ENCODE measurements at places on chromosomes 12 and 14.

DNA sequence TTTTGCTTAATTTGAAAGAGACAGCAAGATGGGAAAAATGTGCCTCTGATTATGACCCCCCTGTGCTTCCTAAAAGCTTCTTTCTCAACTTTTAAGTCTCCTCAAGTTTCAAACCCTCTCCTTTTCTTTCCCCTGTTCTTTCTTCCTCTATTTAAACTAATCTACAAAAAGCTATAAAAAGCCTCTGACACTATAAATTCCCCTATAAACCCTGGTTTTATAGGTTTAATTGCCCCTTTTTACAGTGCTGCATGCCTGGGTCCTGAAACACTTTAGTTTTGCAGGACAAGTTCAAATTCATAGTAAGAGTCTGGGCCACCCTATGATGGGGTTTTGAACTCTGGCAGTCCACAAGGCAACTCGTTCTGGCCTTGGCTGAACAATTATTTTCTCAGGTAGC is 510.9 kb upstream of the TBX3 start:
- DNase-seq, result no peak

DNA sequence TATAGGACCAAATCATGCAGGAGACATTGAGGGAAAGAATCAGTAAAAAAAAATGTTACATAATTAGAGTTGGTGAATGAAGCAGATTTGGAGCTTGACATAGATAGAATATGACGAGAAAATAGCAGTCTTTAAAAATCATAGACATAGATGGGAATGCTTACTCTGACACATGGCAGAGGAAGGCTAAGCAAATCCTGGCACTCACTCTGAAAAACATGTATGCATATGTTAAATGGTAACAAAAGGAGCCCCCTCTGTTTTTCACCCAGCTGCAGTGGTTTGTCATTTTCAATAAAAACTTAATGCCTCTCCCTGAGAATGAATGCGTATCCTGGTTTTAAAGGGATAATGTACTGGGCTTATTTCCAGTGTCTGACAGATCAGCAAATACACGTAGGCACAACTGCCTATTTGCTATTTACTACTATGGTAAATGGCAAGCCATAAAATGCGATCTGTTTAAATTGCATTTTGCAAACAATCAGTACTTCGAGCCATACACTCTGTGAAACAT is 561.2 kb upstream of the SEL1L start:
- DNase-seq, result no peak

DNA sequence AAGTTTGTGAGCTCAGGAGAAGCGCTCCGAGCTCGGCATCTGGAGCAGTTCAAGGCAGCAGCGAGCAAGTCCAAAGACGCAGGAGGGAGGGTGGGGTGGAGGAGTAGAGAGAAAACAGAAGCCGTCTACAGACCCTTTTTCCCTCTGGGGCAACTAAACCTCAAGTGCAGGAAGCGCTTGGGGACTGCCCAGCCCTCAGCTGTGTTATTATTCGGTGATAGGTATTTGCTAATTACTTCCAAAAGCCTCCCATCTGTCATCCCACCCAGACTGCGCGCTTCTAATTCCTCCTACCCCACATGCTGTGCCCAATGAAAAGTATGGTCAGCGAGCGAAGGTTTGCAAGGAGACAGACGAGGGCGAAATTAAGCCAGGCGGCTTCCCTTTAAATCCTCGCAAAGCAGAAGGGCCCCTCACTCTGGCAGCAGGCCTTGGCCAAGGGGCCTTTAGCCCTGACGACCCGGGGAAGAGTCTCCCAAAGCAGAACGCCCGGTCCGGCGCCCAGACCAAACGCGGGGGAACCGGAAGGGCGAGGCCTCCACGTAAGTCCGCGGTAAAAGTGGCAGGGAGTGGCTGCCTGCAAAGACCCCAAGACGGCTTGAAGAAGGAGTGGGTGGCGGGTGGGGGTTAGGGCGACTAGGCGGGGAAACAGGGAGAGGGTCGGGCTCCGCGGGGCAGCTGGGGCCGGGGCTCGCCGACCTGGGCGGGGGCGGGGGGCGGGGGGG is 507 bp upstream of the CD9 start:
- DNase-seq, result no peak

DNA sequence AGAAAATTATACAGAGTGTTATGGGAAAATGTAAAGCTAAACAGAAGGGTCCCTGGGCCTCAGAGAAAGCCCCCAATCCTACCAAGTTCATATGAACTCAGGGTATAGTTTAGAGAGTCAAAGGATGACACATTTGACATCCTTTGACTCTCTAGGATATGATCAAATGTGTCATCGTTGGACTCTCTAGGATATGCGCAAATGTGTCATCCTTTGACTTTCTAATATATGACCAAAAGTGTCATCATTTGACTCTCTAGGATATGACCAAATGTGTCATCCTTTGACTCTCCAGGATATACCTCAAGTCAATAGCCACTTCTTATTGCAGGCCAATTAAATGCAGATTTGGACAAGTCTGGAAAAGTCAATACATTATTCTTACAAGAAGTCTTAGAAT is 204.8 kb upstream of the IGF1 start:
- DNase-seq, result no peak

DNA sequence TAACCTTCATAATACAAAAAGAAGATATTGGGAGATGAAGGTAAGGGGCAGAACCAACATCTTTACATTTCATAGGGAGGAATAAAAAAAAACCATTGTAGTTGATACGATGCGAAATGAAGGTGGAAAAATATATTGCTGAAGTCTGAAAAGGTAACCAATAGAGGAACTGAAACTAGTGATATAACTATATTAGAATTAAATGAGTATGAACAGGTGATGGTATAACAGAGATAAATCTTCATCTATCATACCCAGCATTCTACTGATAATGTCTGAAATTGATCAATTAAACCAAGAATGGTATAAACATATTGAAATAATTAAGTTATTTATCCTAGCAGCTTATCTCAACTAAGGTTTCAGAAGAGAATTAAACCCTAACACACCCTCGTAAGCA is 332.1 kb downstream of the NELL2 start:
- no peak for DNase-seq

DNA sequence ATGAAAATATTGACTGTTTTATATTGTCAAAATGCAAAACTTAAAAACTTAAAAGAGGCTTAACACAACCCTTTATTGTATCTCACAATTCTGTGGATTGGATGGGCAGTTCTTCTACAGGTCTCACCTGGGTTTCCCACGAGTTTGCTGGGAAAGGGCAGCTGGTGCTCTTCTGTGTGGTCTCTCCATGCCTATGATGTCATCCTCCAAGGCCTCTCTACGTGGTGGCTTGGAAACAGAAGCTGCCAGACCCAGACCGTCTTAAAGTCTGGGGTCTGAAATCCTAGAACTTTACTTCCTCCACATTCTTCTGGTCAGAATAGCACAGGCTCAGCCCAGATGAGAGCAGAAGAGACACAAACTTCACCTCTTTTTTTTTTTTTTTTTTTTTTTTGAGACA is 36.5 kb upstream of the KICS2 start:
- no peak for DNase-seq

GRCh38 chr12:41681898-41682297 is 462.8 kb downstream of the GXYLT1 start:
- DNase-seq, result no peak

DNA sequence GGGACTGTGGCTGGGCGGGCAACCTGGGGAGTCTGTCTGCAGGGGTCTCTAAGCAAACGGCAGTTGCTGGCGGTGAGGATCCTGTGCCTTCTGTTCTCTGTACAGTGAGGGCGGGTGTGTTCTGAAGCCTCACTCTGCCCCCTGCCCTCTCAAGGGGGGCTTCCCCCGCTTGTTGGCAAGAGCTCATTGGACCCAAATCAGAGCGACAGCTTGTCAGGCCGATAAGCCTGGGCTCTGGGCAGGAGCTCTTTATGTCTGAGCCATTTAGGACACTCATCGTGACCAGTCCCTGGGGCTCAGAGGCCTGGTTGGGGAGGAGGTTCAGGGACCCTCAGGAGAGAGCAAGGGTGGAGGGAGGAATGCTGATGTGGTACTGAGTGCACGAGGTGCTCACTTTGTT is 136.0 kb downstream of the TSPAN9 start:
- DNase-seq, result no peak

DNA sequence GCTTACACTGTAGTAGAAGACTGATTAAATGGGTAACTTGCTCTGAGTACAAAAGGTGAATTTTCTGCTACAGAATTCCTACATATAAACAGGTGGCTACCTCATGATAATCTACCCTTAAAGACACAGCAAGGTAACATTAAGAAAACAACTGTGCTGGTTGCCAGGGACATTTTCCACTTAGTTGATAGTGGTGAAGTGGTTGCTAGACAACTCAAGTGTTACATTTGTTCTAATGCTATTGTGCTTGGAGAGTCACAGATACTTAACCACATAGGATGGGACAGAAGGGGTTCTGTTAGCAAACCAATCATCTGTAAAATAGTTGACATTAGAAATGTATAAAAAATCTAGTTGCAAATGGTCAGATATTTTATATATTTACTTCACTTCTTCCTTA is 870.3 kb upstream of the SEL1L start:
- DNase-seq, result no peak

DNA sequence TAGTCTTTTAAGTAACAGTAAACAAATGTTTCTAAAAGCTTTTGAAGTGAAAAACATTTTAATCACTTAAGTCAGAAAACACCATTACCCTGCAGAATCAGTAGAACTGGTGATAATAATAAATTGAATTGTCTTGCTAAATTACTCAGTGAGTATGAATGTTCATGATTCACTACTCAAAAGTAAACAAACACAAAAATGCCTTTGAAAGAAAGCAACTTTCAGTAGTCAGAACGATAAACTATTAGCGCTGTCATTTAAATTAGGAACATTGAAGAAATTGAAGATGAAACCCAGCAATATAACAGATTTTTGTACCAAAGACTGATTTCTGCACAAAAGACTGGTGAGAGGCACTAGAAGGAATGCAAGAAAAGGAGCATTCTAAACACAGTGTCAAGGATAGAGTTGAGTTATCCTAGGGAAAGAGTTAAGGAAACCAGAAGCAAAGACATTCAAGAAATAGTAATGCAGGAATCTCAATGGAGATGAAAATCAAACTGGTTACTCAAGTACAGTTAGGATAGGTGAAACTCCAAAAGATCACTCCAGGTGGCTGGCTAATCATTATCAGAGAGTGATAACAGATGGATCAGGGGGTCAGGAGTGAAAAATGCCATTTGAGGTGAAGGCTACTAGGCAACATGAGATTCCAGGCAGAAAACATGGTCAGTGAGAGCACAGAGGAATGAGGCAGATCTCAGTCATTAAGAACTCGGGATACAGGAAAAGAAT is 77.4 kb upstream of the ALG10 start:
- DNase-seq, result no peak

GRCh38 chr14:55075628-55076175 is 24.3 kb downstream of the MAPK1IP1L start:
- no peak for DNase-seq

DNA sequence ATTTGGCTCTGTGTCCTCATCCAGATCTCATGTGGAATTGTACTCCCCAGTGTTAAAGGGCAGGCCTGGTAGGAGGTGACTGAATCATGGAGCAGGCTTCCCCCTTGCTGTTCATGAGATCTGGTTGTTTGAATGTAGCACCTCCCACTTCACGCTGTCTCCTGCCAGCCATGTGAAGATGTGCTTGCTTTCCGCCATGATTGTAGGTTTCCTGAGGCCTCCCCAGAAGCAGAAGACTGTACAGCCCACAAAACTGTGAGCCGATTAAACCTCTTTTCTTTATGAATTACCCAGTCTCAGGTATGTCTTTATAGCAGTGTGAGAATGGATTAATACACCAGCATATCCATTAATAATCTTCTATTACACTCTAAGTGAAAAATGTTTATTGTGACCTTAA is 70.2 kb downstream of the BAZ1A start:
- no peak for DNase-seq

- no peak for DNase-seq
These were observed 46.9 kb downstream of the PRMT8 start for GRCh38 chr12:3537719-3538465.

- DNase-seq, result no peak
These were observed 20.4 kb upstream of the SMOC1 start for GRCh38 chr14:69858801-69859200.

DNA sequence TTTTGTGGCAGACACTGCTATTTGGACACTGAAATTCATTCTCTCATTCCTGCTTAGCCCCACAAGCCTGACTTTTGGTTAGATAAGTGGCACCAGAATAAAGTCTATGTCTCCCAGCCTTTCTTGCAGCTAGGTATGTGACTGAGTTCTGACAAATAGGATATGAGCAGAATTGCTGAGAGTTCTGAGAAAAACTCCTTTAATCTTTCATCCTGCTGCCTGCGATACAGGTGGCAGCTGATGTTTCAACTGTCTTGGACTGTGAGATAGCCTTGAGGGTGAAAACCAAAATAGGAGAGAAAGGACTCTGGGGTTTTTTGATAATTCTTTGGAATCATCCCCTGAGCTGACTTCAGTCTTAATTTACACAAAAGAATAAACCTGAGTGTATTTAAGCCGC is 55.8 kb downstream of the MBIP start:
- DNase-seq, result no peak

GRCh38 chr12:126899926-126900792 is 1366.8 kb upstream of the TMEM132C start:
- no peak for DNase-seq

DNA sequence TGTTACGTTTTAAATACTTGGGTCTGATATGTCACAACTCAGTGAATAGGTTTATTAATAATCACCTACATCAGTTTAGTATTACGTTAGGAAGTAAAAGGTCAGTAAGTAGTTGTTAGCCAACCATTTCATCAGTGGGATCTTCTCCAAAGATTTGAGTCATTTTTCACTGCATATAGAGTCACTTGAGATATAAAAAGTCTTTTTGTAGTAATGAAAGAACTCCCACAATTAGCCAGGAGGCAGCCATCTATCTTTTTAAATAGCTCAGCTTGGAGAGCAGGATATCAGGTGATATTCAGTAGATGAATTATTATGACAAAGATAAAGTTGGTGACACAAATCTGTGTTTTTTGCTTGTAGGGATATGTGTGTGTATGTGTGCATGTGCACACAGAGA is 309.3 kb downstream of the PDZRN4 start:
- DNase-seq, result no peak

- no peak for DNase-seq
These were observed 240.6 kb downstream of the RBM19 start for GRCh38 chr12:113725557-113725876.

DNA sequence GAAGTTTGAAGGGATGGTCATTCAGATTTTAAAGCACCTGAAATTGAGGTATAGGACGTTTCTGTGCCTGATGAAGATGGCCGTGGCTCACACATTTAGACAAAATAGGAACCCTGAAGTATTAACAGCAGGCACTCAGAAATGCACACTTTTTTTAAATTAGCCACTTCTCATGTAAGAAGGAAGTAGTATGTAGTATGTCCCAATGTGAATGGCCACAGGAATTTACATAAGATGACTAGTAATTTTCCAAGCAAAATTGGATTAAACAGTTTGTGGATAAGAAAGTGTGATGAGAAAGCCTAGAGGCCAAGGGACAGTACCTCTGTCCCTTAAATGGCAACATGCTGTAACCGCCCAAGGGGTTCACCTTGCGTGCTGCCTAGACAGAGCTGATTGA is 1.8 kb upstream of the MIS18BP1 start:
- no peak for DNase-seq
